ENCODE measurements at places on chromosomes 3 and 15.

GRCh38 chr3:134320749-134321148 lies 53.5 kb downstream of the AMOTL2 start:
- DNase-seq = no peak

- no peak for DNase-seq
These were observed 21.5 kb downstream of the SENP8 start for GRCh38 chr15:72139667-72140066.

GRCh38 chr3:70580021-70580420 lies 267.6 kb upstream of the MDFIC2 start:
- DNase-seq = no peak

GRCh38 chr15:57079446-57079845 lies 161.0 kb downstream of the TCF12 start:
- peak; percentile 17 for DNase-seq

GRCh38 chr3:45554006-45554666 lies 40.4 kb upstream of the LIMD1 start:
- DNase-seq = no peak

DNA sequence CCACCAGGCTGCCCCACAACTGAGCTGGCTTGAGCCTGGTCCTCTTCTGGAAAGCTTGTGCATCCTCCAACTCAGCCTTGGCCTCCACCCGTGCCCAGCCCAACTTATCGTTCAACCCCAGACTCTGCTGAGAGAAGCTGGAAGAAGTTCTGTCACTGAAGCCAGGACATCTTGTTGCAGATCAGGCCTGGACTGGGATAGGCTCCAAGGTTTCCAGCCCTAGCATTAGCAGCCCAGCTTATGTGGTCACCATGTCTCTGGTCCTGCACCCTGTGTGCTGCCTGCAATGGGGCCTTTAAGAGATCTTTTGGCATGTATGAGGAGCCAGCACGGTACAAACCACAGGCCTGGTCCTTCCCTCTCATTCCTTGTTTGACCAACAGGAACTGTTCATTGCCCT lies 15.2 kb upstream of the CAMP start:
- no peak for DNase-seq

- no peak for DNase-seq
These were observed 630 bp upstream of the EFCAB12 start for GRCh38 chr3:129429080-129429451.

DNA sequence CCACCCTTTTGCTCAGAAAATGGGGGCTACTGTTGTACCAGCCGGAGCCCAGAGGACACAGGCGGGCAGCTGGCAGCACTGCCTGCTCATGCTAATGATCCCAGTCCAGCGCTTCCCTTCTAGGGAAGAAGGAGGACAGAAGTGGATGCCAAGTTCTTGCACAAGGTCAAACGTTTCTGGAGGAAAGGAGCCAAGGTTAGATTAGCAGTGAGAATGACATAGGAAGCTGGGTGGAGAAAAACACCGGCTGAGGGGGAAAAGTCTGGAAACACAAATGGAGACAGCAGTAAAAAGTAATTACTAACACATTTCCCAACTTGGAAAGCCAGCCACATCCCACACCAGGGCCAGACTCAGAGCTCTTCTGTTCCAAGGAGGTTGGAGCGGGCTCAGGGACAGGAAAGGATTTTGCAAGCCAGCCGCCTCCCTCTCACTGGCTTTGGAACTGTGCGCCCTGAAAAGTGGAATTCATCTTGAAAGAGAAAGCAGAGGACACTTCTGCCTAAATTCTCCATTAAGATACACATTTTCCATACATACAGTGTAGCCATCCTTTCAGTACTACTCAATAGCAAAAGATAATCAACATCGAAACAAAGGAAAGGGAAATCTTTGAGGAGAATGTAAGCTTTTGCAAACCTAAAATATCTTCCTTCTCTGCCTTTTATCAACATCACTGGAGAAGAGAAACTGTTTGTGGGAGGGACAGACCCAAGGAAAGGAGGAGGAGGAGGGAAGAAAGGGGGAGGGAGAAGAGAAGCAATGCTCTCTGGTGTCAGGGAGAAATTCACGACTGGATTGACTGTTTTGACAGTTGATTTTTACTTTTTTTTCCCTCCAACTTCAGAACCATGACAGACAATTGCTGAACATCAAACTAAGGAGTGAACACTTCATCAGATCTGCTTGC lies 133.6 kb downstream of the CD47 start:
- DNase-seq = no peak

- no peak for DNase-seq
These were observed 167.2 kb upstream of the KCNMB2 start for GRCh38 chr3:178369006-178369405.

- no peak for DNase-seq
These were observed 995.9 kb upstream of the CFAP20DC start for GRCh38 chr3:60045686-60046085.

- no peak for DNase-seq
These were observed 7.1 kb downstream of the CPLX3 start for GRCh38 chr15:74833376-74834107.

DNA sequence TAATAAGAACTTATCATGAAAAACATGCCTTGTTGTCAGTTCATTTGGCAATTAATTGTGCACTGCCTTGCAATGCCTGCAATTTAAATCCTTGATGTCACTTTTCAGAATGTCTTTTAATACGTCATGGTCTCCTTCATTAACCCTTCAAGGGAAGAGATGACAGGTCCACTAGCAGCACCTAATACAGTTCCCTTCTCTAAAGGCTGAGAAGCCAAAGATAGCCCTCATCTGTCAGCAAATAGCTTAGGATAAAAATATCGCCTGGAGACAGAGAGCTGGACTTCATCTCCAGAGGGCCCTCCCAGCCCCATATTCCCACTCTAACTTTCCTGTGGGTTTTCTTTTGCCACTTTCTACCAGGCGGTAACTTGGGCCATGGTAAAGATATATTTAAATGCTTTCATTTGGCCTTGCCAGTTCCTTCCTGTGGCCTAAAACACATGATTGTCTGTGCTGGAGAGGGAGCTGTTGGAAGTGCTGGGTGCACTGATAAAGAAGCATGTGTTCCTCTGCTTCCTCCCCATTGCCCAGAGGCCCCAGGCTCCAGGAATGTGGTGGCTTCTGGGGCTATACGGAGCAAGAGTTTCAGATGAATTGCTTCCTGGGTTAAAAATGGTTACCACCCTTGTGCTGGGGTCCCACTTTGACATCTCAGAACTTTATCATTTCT lies 76.3 kb upstream of the UMPS start:
- DNase-seq = no peak

GRCh38 chr15:89141885-89142284 lies 53.6 kb downstream of the ABHD2 start:
- no peak for DNase-seq

GRCh38 chr3:152113992-152114651 lies 154.6 kb upstream of the MBNL1 start:
- DNase-seq = no peak

DNA sequence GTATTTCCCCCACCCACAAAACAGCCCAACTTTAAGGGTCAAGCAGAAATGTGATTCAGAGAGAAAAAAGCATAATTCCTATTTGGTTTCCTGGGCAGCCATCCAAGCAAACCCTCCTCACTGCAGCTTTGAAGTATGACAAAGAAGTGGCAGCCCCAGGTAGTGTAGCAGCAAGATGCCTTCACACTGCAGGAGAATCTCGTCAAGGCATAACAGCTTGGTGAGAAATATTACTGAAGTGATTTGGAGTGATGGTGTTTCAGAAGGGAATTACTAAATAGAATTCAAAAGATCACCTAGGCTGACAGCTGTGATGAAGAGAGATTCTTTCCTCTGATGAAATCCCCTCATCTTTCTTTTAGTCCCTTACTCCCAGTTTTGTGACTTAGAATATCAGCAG lies 173.9 kb downstream of the PYDC2 start:
- DNase-seq = no peak

DNA sequence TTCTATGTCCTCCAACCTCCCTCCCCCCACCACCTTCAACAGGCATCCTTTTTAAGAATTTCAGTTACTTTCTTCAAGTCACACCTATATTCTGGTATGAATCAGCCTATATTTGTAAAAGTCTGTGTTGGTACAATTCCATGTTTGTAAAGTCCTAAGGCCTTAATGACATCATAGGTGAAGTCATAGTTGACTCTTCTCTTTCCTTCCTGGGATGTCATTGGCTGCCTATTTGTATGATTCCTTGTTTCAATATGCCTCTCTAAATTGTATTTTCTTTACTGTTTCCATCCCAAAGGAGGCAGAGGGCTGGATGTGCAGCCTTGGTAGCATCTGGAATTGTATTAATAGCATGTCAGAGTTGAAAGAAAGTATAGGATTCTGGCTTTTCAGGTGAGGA lies 56.5 kb downstream of the ADAMTSL3 start:
- no peak for DNase-seq

- no peak for DNase-seq
These were observed 41.3 kb upstream of the RARB start for GRCh38 chr3:25386686-25387255.

DNA sequence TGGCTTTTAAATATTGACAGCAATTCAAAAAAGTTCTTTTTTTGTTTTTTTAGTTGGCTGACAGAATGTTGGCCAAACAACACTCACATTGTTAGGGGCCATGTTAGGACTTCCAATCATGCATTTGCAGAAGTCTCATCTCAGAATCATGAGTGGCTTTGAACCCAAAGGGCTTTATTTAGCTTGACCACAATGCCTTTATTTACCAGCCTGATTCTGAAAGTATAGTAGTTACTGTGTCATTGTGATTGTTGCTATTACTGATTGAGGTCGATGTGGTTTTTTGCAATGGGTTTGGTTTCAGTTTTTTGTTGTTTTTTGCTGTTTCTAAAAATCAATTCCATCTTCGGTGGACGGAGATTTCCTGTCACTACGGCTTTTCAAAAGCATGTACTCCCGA lies 7.2 kb downstream of the GLDN start:
- no peak for DNase-seq

- DNase-seq = no peak
These were observed 23.0 kb downstream of the IGDCC3 start for GRCh38 chr15:65354835-65355172.

DNA sequence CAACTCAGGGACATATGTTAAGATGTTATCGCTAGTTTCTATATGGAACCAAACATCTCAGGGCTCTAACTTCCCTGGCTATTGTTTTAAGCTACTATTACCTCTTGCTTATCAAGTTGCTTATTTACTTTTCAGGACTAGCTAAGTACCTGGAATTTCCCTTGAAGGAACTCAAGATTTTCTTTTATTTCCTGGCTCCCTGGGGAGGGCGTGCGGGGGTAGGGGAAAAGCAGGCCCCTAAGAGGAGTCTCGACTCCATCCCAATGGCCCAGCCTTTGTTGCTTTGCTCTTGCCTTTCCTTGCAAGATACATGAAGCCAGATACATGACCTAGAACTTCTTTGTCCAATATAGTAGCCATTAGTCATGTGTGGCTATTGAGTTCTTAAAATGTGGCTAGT lies 76.9 kb upstream of the STXBP5L start:
- no peak for DNase-seq

DNA sequence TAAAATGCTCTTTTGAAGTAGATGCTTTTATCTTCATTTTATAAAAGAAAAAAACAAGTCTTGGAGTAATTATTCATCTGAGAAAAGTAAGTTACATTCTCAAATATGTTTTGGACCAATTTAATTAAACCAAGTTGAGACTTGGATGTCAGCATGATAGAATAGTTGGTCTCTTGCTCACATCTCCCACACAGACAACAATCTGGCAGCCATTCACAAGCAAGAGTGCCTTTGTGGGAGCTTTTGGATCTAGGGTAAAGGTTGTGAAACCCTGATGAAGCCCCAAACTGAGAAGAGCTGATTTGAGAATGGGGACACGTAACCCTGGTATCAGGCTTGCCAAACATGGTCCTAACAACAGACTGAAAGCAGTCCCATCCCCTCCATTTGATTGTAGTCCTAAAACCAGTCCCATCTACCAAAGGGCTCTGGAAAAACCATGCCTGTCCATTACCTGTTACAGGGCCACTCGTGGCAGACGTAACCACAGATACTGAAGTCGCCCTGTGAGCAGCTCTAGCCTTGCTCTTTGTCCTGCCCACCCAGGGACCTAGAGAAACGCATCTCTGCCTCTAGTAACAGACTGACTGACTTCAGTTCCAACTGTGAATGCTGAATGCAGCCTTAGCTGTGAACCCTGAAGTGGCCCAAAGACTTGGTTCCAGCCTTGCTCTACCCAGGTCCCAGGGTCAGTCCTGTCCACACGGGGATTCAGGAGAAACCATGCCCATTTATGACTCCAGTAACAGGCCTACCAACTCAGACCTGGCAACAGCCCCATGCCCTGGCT lies 145.5 kb upstream of the SYNPR start:
- DNase-seq = no peak

GRCh38 chr3:190443257-190443656 lies 6.4 kb downstream of the TMEM207 start:
- peak; percentile 53 for DNase-seq

DNA sequence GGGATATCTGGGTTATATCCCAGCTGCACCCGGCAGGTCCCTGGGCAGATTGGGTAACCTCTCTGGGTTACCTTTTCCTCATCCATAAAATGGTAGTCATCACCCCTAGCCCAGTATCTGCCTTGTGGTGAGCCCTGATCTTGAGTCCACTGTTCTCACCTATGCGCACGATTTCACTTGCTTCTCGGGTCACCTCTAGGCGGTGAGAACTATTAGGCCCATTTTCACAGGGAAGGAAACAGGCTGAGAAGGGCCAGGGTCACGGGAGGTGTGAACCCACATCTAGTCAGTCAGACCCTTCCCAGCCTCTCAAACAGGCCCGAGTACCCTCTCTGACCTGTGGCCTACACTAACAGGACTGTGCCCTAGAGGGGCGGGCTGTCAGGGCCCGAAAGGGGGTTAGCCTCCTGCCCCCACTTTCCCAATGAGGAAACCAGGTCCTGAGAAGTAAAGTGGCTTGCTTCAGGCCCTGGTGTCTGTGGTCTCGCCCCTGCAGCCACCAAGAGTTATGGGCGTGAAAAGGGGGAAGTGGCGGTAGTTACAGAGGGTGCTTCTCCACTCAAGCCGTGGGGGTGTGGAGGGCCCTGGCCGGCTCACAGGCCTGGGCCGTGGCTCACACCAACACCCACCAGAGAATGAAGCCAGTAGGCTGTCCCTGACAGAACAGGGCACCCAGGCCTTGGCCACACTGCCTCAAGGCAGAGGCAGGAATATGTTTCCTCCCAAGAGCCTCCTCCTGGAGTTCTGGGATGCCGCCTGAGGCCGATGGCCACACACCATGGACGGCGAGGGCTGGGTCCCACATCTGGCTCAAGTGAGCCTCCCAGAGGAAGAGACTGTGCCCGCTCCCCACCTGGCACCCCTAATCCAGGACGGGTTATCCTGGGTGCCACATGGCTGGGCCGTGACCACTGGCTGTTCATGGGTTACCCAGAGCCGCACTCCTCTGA lies 19.5 kb downstream of the PSTPIP1 start:
- DNase-seq = no peak

Measured in spinal cord (tissue), 10 donors.